ENCODE measurements at places on chromosomes 16 and 17.

- DNase-seq: no peak
Measured at GRCh38 chr17:38711792-38712571, 6.9 kb downstream of the MLLT6 start.

DNA sequence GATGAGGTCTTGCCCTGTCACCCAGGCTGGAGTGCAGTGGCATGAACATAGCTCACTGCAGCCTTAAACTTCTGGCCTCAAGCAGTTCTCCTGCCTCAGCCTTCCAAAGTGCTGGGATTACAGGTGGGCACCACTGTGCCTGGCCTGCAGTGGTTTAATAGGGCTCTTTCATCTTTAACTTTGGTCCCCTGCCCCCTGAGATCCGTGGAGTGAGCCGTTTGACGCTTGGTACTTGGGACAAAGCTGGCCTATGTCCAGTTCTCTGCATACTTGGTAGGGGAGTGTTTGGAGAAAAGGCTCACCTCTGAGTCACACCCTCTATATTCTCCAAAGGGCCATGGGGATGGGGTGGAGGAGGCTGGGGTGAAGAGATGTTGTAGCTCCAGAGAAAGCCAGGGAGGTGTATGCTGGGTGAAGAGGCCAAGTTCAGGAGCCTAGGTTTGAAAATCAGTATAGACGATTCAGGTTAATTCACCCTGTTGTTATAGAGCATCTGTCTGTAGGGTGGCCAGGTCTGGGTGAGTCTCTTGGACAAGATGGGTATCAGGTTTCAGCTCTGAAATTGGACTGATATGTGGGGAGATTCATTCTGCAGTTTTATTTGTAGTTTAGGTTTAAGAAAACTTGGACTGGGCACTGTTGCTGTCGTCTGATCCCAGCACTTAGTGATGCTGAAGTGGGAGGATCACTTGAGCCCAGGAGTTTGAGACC lies 17.6 kb downstream of the ABCC1 start:
- no peak for DNase-seq

GRCh38 chr17:81380131-81380530 lies 15.1 kb upstream of the BAHCC1 start:
- no peak for DNase-seq

DNA sequence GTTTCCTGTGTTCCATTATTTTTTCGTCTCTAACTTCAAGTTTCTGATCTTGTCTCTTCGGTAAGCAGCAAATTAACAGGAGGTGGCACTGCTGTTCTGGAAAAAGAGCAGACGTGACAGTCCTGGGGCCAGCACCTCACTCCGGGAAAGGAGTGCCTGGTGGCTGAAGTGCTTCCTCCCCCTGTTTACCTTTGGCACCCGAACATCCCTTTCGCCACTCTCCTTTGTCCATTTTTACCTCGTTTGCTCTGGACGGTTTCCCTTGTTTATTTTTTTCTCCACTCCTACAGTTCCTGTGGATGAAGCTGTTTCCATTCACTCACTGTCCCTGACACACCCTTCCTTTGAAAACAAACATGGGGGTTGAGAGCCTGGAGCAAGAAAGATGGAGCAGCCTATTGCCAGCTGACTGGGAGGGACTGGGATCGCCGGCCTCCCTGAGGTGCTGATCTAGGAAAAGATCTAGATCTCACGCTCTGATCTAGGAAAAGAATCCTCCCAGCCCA lies 12.6 kb downstream of the SAP30BP start:
- no peak for DNase-seq

- DNase-seq: no peak
Measured at GRCh38 chr16:30470170-30470512, 2.4 kb upstream of the ITGAL start.
